ENCODE measurements at places on chromosomes 1 and 21.

- DNase-seq = no peak
Measured at GRCh38 chr1:202862679-202863560, 26.0 kb downstream of the RABIF start.

- DNase-seq = no peak
Measured at GRCh38 chr1:44239961-44240371, 26.7 kb downstream of the DMAP1 start.

- DNase-seq = no peak
Measured at GRCh38 chr1:220353229-220354012, 81.2 kb upstream of the RAB3GAP2 start.

GRCh38 chr21:37848721-37849490, 67.4 kb downstream of the KCNJ6 start:
- no peak for DNase-seq

DNA sequence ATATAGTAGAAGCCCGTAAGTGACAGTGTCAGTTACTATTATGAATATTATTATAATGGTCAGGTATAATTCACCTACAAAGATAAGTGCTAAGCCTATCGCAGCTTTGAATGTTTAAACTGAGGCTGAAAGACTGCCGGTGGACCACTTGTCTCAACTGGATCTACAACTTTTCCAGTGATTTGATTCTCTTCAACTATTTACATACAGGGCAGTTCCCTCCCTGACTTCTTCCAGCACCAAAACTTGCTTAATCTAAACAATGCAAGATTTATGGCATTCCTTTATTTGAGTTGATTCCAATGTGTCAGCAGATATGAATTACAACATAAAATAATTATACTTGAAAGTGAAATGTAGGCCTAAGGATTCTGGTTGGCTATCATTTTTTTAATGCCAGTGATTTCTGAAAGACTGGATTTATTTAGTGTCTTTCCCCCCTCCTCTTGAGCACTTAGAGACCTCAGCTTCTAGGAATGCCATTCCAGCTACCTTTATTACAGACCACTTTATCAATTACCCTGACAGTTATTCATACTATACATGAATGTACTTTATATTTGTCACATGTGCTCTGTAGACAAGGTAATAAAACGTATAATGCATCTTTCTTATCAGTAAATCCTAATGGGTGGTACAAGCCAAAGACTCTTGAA, 153.3 kb upstream of the C8B start:
- no peak for DNase-seq

- DNase-seq = no peak
Measured at GRCh38 chr1:155458111-155458510, 104.5 kb downstream of the ASH1L start.

Data from CD8-positive, alpha-beta T cell (primary cell).